ENCODE measurements at places on chromosomes 2 and 18. TPM values are rescaled to one million over a fixed set of nuclear protein-coding genes. Genes with fewer than 3 reads are reported as not detected.

UBXN4 gene
- total RNA-seq = 57.6 TPM

CLHC1 gene
- 23.2 TPM for total RNA-seq

C1QL2 gene
- not detected for total RNA-seq

EHBP1 gene
- 51.5 TPM for total RNA-seq

UGT1A6 gene
- not detected for total RNA-seq

RNF125 gene
- 4.4 TPM for total RNA-seq

IL36B gene
- not detected for total RNA-seq

ALPG gene
- not detected for total RNA-seq

ALK gene
- not detected for total RNA-seq

CARF gene
- 30.9 TPM for total RNA-seq

SNRNP27 gene
- 131 TPM for total RNA-seq

DYNAP gene
- total RNA-seq = not detected

POTEI gene
- total RNA-seq = 1.8 TPM

GORASP2 gene
- total RNA-seq = 38.3 TPM

RAB6C gene
- total RNA-seq = not detected
